Cortex of kidney (tissue), 1 donor: ENCODE measurements at places on chromosomes 5 and 9.

DNA sequence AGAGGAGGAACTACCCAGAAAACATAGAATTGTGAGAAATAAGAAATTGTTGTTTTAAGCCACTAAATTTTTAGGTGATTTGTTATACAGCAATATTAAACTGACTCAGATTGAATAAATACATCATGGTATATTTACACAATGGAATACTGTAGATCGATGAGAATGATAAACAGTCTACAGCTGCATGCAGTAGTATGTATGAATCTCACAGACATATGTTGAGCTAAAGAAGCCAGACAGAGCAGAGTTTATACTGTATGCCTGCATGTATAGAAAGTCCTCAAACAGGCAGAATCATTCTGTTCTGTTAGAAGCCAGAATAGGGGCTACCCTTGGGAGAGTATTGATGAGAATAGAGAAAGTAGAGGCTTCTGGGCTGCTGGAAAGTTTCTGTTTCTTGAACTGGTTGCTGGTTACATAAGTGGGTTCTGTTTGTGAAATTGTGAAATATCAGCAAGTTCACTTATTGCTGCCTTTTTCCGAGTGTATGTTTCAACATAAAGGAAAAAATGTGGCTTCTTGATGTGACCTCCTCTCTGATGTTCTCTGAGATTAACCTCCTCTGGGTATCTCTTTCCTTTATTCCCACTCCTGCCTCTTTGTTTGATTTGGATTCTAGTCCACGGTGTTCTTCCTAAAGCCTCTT lies 9.6 kb downstream of the KIAA1958 start:
- no peak for DNase-seq

DNA sequence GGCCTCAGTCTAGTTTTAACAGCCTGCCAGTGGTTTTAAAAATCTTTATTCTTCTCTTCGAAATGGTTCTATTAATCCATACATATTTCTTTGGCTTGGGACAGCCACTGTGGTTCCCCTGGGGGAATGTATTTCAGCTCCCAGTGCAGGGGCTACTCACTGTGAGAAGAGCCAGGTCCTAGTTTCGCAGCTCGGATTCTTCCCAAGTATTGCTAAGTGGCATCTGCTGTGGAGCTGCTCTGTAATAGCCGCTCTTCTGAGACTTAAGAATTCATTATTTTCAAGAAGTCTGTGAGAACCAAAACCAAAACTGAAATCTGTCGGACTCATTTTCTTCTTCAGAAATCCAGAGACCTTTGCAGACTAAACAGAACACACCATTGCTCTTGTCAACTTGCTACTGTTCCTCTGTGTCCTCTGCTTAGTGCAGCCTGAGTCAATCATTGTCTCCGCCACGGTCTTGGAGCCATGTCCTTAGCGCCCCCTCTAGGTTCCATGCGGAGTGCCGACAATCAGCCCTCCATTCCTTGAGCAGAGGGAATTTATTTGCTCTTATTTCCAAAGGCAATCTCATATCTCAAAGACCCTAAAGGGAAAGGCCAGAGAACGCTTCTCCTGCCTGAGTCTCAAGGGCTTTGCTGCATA lies 478.2 kb downstream of the SPATA31D1 start:
- DNase-seq: no peak

- no peak for DNase-seq
These were observed 78.8 kb upstream of the NTRK2 start for GRCh38 chr9:84590706-84591105.

DNA sequence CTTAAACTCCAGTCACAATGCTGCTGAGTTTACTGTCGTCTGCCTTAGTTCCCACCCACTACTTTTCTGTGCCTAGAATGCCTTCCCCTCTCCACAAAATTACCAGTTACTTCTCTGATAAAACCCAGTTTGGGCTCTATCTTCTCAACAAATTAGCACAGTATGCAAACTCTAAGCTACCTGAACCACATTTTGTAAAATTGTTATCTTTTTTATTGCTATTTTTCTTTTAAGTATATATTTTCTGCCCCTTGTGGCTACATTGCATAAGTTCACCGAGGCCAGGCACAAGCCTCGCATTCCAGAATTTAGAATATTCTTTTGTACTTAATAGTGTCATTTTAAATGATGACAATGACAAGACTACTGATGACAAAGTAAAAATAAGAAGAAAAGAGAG lies 60.0 kb downstream of the POU5F2 start:
- DNase-seq: no peak

- no peak for DNase-seq
These were observed 132.1 kb downstream of the COX7C start for GRCh38 chr5:86749841-86750240.

- no peak for DNase-seq
These were observed 53.7 kb downstream of the ANKRD55 start for GRCh38 chr5:56179442-56179841.

DNA sequence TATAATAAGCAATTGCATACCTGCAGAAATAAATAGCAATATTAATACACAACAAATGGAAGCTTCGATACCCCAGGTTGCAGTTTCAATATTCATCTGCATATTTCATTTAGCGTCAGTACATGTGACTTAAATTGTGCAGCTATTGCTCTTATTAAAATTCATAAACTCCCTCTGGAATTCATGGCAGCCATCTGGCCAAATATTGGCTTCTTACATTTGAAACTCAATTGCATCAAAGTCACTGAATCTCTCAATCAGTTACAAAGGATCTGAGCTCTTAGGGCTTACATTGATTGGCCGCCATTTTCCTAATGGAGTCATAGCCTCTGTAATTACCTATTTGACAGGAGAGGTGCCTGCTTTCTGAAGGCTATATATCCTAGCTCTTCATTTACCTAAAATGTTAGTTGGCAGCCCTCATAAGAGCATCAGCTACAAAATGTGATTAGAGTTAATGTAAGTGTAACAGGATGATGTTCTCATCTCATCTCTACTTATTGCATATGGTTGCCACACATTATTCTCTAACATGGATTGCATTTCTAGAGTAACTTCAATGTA lies 453.5 kb downstream of the CAAP1 start:
- no peak for DNase-seq

DNA sequence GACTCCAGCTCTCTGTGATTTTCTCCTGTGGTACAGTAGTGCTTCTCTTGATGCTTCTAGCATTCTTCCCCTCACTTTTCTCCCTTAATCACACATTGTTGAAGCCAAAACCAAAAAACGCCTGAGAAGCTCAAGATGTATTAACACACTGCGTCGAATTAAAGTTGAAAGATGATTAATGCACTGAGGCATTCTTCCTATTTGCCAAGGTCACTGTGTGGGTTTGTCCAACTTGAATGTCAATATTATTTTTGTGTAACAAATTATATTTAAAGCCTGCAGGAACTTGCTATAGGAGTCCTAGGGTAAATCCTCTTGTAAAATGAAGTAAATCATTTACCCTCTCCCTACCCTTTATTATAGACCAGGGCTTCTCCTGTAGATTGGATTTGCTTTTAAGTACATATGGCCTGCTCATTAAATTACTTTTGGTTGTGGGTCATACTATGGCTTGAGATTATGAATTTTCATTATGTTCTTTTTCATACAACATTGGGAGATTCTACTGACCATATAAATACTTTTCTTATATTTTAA lies 68.1 kb downstream of the GDA start:
- DNase-seq: no peak

DNA sequence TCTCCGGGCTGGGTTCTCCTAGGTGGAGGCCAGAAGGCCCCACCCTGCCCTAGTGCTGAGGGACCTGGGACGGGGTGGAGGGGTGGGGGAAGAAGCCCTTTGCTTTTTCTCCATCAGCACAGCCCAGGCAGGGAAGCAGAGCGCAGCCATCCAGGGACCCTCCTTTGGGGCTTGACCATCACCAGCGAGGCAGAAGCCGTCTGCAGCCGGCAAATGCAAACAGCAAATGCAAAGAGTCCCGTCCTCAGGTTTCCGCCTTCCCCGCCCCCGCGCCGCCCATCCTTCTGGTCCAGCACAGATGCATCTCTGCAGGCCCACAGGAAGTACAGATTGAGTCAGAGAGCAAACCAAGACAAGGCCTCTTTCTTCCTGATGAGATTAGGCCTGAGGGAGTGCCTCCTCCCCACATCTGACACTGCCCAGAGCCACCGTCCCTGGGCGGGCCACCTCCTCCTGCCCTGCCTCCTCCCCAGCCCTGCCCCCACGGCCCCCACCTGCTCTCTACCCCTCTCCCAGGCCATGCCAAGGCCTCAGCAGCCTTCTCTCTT lies 23.4 kb downstream of the CORO2A start:
- no peak for DNase-seq

- no peak for DNase-seq
These were observed 325.6 kb downstream of the SLIT3 start for GRCh38 chr5:168975331-168975730.

- DNase-seq: no peak
These were observed 312.5 kb downstream of the ACTL7B start for GRCh38 chr9:108543251-108543778.

DNA sequence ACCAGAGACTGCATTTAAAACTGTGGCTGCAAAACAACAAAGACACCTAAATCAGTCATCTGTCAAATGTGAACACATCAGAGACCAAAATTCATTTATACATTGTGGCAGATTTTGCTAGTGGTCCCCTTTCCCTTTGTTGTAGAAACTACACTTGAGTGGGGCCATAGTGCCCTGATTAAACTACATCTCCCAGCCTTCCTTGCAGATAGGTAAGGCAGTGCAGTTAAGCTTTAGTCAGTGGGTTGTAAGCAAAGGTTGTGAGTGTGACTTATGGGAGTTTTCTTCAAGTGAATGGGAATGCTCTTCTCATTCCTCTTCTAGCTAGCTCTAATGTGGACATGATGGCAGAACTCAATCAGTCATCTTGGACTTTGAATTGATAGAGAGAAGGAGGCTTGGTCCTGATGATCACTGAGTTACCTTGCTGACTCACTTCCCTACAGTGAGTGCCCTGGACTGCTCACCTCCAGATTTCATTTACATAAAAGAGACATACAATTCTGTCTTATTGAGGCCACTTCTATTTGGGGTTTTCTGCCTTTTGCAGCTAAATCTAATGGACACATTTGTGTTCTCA lies 35.2 kb upstream of the SPARC start:
- DNase-seq: no peak

- DNase-seq: no peak
These were observed 168.5 kb upstream of the TARS1 start for GRCh38 chr5:33272288-33272687.

- no peak for DNase-seq
These were observed 30.4 kb downstream of the RUSC2 start for GRCh38 chr9:35520364-35520710.

DNA sequence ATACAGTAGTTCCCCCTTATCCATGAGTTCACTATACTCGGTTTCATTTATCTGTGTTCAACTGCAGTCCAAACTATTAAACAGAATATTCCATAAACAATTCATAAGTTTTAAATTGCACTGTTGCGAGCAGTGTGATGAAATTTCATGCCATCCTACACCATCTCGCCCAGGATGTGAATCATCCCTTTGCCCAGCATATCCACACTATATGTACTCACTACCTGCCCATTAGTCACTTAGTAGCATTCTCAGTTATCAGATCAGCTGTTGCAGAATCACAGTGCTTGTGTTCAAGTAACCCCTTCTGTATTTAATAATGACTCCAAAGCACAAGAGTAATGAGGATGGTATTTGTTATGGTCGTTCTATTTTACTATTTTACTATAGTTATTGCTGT lies 51.5 kb downstream of the SHOC1 start:
- DNase-seq: no peak
